Ovary (tissue), 10 donors: ENCODE measurements at places on chromosomes 13 and 19.

DNA sequence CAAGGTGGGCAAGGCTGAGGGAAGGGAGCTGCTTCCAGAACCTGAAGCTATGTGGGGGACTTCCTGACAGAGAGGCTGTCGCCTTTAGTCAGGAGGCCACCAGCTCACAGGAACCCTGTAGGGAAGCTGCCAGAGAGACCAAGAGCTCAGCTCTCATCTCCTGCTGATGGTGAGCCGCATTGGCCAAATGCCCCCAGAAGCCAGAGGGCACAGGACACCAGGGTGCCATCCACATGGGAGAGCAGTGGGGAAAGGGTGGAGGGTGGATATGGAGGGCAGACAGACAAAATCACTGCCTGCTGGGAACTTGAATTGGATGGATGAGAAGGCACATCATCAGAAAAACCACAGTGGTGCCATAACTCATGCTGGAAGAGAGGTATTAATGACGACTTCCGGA is 36.0 kb downstream of the SERP2 start:
- DNase-seq, result no peak

DNA sequence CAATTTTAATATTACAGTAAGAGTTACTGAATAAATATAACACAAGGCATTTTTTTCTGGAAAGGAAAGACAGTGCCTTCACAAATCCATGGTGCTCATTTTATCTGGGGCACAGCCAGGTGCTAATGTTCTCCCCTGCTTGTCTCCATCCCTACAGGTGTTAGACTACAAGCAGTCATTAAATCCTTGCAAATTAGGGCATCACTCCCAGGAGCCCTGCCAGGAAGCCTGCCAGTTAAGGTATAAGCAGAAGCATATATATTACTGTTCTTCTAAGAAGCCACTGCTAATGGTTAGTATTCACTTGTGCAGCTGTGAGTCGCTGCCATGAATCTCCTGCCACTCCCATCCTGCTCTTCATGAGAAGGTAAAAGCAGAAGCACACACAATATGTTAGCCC is 149.7 kb downstream of the OXGR1 start:
- no peak for DNase-seq

DNA sequence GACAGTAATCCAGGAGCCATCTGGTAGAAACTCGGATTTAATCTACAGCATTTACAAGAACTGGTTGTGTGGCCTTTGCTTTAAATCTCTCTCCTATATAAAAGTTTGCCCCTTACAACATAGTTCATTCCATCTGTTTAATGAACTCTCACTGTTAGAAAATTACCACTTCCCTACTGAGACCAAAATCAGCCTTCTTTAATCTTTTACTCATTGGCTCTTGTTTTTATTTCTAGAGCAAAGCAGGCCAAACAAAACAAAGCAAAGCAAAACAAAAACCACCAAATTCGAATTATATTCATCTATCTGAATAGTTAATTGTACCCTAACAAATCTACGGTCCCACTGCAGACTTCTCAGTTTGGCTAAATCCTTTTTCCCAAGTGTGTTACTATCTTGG is 127.0 kb downstream of the UGGT2 start:
- DNase-seq, result no peak

DNA sequence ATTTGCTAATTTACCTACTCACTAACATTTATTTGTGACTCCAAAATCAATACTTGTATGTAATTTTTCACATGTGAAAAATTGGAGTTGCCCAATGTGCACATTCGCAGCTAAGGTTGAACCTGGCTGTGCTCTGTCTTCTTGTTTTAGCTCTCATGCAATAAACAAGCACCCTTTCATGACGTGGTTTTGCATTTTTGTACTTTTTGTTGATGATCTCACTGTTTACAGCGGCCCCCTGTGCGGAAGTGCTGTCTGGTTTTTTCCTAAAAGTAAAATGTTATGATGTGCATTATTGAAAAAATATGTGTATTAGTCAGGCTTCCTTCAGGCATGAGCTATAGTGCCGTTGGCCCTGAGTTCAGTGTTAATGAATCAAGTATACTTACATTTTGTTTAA is 18.1 kb downstream of the DGKH start:
- no peak for DNase-seq

DNA sequence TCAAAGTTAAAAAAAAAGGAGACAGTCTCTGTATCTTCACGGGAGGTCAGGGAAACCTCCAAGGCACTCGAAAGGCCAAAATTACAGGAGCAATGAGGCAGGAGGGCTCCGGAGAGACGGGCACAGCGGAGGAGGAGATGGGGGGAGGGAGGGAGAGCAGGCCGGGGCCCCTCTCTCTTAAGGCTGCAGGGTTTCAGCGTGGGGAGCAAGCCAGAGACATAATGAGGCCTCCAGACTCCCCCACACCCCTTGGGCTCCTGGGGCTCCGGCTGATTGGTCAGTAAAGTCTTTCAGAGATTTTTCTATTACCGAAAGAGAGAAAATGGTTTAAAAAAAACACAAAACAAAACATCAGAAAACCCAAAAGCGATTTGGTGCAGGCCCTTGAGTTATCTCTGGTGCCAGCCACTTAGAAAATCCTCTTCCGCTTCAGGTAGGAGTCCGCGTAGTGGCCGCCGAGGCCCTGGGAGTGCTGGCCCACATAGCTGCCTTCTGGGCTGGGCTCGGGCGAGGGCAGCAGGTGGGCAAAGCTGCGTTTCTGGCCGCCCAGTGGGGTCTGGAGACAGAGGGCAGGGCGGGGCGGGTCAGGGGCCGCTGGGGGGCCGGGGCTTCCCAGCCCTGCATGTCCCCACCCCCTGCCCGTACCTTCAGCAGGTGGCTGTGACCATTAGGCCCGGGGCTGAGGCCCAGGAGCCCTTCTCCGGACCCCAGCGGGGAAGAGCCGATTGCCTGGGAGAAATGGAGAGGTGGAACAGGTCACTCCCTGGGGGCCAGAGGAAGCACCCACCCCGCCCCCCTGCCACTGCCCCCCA is 1.4 kb upstream of the FDX2 start:
- DNase-seq, result no peak

DNA sequence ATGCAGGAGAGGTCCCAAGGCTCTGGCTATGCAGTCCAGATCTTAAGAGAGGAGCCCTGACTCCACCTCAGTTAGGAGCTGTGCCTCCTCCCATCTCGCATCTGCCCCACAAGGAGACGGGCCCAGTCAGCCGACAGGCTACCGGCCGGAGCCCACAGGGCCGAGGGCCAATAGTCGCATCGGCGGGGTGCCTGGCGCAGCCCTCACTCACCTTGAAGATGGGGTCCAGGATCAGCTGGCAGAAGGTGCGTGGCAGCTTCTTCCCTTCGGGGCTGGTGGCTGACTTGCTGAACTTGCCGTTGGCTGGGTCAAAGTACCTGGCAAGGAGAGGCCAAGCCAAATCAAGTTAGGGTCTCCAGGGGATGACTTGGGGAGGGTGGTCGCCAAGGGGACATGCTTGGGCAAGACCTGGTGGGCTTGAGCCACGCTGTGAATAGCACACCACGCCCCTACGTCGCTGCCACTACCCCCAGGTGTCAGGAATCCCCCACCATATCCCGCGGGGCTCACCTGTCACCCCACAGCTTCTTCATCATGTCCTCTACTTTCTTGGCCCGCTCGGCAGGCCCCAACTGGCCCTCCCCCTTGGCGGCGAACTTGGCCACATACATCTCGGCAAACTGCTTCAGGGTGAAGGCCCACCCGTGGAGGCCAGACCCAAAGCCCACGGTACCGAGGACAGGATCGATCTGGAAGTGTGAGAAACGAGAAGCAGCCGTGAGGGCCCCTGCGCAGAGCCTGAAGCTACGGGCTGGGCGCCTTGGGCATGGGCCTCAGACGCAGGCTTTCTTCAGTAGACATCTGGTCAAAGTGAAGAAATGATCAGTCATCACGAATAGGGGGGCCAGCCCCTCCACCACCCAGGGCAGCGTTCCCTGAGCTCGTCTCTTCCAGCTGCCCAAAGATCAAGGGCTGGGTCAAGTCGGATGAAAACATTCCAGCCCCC is 3.3 kb downstream of the EEF2 start:
- peak; percentile 42 for DNase-seq

DNA sequence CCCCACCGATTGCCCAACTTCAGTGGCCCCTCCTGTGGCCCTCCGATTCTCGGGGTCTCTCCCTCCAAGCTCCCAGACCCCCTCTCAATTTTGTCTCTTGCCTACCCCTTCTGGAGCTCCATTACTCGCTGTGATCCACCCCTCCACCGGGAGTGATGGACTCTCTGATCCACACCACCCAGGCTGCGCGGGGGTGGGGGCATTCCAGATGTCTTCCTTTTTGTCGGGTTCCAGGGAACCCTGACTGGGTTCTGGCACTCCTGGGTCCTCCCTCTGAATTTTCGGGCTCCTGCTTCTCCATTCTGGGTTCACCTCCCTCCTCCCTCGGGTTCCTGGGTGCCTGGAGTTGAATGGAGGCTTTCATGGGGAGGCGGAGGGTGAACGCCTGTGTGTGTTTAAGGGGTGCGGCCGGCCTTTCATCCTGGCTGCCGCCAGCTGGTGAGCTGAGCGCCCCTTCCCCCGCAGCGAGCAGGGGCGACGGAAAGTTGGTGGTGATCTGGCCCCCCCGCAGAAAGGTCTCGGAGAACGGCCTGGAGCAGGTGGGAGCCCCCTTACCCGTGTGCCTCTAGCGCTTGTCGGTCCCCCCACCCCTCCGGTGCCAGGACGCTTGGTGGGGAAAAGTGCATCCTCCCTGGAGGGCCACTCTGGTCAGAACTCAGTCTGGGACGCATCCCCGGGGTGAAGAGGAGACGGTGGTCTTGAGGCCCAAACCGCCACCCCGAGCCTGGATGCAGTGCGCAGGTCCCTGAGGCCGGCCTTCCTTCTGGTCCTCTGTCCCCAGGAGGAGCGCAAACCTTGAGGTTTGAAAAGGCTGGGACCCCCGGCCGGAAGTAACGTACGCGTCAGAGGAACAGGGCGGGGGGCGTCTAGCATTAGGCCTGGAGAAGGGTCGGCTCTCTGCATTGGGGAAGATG is 1.6 kb downstream of the MISP3 start:
- no peak for DNase-seq

- peak; percentile 46 for DNase-seq
These were observed 11.6 kb upstream of the PGLS start for GRCh38 chr19:17499648-17500446.

DNA sequence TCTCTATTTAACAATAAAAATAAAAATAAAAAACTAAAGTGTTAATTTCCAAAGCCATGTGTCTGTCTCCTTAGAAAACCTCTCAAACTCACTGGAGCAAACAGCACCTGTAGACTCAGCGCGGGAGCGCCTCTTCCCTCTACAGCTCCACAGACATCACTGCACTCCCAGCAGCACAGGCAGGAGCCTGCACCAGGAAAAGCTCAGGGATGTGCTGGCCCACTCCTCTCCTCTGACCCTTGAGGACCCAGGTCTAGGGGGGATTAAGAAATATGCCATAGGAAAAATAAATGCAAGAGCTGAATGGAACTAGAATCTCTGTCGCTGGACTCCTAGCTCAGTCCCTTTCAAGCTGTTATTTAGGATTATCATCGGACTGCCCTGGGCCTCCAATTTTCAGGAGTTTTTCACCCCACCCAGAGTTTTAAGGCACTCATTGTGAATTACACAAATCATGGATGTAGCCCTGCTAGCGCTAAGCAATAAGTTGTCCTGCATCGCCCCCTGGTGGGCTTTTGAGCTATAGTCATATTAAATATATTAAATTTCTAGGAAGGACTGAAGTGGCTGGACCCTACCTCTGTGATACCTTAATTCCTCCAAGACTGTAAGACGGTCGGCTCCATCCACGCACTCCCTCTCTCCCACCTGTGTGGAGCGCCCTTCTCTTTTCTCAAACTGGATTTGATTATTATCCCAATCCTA is 333.9 kb downstream of the UQCRFS1 start:
- DNase-seq, result peak; percentile 49

DNA sequence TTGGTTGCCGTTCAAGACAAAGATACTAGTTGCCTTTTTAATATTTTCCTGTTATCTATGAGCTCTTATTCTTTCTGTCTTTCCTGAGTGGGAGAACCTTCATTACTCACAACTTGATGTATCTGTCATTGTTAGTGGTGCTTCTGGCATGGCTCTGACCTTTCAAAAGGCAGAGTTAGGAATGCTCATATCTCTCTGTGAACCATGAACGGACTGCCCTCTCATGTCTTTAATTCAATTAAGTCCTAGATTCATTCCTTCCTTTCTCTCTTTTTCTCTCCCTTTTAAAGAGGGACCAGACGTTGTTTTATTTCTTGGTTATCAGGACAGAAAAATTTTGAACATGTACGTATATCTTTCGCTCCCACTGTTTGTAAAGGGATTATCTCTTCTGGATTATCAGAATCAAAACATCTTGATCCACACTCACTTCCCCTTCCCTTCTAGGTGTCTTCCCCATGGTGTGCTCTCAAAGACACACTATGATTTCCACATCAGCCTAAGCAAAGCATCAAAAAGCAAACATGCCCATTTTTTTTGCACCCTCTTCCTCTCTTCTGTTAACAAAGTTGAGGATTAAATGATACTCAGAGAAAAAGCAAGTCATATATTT is 90.3 kb downstream of the LRCH1 start:
- DNase-seq, result no peak

DNA sequence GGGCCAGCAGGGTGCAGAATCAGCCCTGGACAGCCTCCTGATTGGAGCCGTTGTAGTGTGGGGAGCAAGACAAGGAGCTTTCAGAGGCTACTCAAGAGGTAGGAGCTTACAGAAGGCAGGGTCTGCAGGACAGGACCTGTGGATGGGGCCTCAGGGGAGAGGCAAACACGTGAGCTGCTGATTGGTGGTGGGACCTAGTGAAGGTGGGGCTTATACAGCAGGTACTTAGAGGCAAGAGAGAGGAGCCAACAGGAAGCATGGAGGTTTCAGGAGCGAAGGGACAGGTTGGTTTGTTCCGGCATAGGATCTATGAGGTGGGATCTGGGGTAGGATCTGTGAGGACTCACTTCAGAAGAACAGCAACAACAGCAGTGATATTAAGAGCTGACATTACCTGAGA is 32.4 kb downstream of the ZSWIM4 start:
- no peak for DNase-seq

DNA sequence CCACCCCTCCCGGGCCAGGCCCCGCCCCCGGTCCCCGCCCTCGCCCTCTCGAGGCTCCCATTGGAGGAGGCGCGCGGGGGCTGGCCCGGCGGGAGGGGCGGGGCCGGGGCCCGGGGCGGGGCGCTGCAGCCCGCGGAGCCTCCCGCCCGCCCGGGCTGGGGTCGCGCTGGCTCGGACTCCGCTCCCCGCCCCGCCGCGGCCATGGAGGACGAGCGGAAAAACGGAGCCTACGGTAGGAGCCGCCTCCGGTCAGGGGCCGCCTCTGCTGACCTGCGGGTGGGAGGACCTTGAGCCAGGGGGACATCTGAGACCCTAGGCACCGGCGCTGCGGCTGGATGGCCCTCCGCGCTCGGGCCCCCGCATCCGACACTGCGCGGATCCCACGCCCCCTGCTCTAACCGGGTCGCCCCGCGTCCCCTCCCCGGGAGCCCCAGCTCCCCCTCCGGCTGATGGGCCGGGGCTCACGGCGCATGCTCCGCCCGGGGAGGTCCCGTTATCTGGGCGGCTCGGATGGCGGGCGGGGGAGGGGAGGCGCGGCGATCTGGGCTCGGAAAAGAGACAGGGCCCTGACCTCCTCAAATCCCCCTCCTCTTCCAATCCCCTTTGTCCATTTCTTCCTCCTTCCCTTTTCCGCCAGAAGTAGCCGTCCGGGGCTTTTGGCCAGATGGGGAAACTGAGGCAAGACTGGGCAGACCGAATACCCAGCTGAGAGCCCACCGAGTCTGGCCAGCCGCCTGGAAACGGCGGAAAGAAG is 15.4 kb upstream of the AP1M2 start:
- peak; percentile 85 for DNase-seq
